Upper lobe of left lung (tissue), 6 donors: ENCODE measurements at places on chromosomes 11 and 22.

DNA sequence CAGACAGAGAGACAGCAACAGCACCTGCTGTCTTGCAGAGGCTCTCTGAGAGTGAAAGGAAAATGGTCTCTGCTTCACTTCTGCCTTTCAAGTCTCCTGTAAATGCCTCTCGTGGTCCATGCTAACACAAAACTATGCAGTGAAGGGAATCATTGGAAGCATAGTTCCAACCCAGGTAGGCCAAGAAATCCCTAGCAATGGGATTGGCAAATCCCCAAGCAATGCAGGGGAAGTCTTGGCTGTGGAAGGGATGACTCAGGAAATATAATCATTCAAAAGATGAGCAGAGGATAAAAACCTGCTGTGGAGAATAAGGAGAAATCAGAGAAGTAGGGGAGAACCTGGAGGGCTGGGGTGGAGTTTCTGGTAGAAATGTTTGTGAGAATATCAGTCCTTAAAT is 216.1 kb upstream of the ZBED5 start:
- no peak for DNase-seq

DNA sequence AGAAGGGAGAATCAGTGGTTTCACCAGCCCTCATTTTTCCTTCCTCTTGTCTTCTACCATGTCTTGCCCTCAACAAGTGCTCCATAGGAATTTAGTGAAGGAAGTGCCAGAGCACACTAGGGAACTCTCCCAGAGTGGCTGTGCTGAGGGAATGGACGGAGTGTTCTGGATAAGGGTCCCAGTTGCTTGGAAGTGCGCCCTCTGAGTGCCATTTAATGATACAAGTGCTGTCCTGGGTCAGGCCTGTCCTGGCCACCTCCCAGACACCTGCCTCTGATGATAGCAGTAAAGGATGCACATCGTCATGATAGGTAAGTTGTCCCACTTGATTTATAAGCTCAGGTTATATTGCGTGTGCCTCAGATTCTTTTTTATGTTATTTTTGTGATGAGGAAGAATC is 5.1 kb downstream of the PANX1 start:
- DNase-seq = no peak

GRCh38 chr11:67376063-67376820 is 2.8 kb upstream of the CLCF1 start:
- DNase-seq = no peak

- DNase-seq = peak; percentile 53
Measured at GRCh38 chr22:41833369-41834004, 582 bp downstream of the SREBF2 start.

- DNase-seq = no peak
Measured at GRCh38 chr22:22521631-22522030, 1.6 kb upstream of the ZNF280A start.

- no peak for DNase-seq
Measured at GRCh38 chr11:71418643-71419042, 29.6 kb downstream of the DHCR7 start.

GRCh38 chr22:41642331-41643110 is 21.4 kb downstream of the XRCC6 start:
- no peak for DNase-seq

GRCh38 chr22:40535642-40536041 is 100.9 kb downstream of the MRTFA start:
- DNase-seq = no peak

- no peak for DNase-seq
Measured at GRCh38 chr11:74633406-74634393, 41.3 kb downstream of the POLD3 start.

DNA sequence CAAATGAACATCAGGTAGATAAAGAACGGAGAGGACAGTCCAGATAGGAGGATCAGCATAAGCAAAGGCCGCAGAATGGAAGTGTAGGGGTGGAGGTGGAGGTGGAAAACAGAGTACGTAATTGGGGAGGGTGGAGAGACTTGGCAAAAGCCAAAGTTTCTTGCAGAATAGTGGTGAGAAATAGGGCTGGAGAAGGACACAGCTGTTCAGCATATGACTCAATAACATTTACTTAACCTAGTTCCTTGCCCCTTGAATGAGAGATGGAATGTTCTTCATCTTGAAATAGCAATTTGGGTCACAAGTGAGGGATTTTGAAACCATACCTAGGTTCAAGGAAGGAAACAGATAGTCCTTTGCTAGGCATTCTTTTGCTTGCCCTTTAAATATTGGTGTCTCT is 235.9 kb upstream of the ARHGAP20 start:
- DNase-seq = no peak
